ENCODE measurements at places on chromosomes 1 and 21. TPM values are rescaled to one million over a fixed set of nuclear protein-coding genes. Genes with fewer than 3 reads are reported as not detected.

DNA sequence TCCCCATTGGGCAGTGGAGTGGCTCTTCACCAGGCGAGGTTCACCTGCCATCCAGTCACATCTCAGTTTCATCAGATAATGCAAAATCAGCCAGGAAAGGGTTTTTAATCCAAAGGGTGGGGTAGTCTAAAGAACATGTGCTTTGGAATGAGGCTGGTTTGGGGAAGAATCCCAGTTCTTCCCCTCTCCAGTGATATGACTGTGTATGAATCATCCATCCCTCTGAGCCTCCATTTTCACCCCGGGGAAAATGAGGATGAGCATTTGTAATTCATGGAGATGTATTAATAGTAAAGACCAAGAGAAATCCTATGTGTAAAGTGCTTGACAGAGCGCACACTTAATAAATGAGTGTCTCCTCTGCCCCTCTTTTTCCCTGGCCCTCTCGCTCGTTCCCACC lies 215.1 kb upstream of the FGGY start:
- no peak for DNase-seq

GRCh38 chr1:6897138-6897537 lies 111.9 kb downstream of the CAMTA1 start:
- no peak for DNase-seq

HSD3B2 gene
- total RNA-seq, result not detected

GRCh38 chr21:32240851-32241687 lies 37.8 kb downstream of the MIS18A start:
- DNase-seq, result no peak

RUNX3 gene
- 141 TPM for total RNA-seq

OR10J1 gene
- total RNA-seq, result not detected

DNA sequence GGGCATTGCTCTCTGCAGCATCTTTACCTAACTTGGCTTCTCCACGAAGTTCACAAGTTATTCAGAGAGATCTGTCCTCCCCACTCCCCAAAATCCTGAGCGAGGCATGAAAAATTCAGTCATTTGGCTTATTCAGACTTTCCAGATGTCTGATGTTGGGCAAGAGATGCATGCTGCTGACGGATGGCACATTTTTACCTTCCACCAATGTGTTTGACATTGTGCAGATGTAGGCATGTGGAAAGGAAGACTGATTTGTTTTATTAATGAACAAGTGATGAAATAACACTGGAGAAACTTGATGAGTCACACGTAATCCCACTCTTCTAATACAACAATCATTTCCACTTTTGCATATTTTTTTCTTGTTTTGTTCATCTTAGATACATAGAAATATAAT lies 86.7 kb downstream of the C1orf94 start:
- DNase-seq, result no peak

DNA sequence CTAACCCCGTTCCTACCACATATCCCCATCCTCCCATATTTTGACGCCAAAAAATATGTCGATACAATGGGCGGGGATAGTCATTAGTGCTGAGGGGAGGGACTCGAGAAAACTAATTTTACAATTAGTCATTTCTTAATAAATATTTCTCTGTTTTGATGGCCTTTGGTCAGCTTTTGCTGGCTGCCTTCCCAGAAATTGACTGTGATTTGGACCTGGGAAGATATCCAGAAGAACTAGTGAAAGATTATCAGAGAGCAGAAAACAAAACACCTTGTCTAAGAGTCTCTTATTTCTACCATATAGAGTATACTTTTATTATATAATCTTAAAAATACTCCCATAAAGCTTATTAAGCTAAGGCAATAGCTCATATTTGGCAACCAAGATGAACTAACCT lies 247.6 kb downstream of the MRPL39 start:
- DNase-seq, result no peak

DNA sequence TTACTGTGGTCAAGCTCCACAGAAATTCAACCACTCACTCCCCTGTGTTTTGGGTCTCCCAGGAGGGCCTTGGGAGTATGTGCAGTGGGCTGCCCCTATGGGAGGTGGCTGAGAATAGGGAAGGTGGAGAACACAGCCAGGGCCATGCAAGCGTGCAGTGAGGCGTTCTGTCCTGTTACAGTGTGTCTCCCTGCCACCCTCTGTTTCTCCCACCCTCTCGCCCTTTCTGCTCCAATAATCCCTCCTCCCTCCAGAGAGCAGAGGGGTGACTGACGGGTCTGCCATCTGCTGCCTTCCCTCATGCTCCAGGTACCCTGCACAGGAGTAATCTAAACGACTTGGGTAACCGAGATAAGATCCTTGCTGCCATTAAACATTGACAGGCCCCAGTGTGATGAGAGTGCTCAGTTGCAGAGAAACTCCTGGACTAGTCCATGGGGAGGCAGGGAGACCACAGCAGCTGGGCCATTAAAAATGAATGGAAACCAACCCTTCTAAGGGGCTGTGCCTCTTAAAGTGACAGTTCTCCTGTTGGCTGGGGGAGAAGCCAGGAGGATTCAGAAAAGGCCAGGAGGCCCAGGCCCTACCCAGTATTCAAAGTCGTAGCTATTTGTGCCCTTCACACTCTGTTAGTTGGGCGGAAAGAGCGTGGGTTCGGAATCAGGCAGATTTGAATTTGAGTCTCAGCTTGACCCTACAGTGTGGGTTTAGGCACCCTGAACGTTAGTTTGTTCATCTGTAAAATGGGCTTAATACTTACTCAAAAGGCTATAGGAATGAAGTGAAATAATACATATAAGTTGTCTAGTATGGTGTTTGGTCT lies 22.4 kb upstream of the BTG2 start:
- no peak for DNase-seq

CFAP410 gene
- total RNA-seq, result 62.3 TPM

CDKN2C gene
- total RNA-seq, result 2.8 TPM

DNA sequence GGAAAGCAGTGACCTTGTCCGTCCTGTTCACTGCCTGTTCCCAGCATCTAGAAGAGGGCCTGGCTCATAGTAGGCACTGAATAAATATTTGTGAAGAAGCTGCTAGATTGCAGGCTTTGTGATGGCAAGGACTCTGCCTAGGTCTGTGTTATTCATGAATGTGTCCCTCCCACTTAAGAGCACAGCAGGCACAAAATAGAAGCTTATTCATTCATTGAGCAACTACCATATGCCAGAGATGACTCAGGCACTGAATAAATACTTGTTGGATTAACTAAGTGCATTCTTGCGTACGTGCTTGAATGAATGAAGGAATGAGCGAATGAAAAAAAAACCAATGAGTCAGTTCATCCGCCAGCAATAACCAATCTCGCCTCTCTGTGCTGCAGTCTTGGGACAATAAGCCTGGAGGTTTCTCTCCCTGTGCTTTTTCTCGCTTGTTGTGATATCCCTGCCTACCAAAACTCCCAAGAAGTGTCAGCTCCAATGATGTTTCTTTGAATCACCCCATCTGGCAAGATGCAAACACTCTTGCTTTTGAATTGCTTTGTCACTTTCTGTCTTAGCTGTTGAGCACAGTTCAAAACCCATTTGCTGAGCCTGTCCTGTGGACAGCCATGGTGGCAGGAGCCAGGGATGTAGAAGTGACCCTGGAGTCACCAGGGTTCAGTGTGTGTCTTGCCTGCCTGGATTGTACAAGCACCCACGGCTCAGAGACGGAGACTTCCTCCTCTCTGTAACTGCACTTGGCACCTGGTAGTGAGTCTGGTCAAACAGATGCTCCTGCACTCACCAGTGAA lies 143.9 kb downstream of the KAZN start:
- no peak for DNase-seq

GRCh38 chr1:22105611-22106207 lies 37.2 kb downstream of the WNT4 start:
- no peak for DNase-seq

SLC35A3 gene
- 18.3 TPM for total RNA-seq

DNA sequence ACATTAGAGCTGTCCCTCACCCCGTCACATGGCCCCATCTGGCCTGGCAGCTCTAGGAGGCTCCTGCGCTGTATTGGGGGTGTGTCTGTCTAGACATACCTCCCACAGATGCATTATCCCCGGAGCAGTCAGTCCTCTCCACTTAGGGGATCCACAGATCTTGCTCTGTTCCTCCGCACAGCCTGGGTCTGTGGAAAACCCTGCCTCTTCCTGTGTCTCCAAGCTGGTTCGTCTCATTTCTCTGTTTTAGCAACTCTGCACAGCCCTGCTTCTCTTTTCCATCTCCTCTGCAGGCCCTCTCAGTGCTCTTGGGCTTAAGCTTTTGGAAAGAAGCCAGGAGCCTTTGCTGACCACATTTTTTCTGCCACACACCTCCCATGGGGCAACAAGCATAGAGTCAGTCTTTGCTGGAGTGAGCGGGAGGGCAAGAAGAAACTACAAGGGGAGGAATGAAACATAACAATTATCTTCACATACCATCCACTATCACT lies 241.5 kb downstream of the FOXD2 start:
- no peak for DNase-seq

KISS1 gene
- not detected for total RNA-seq

NDC1 gene
- total RNA-seq, result 10.6 TPM

CHML gene
- 35.2 TPM for total RNA-seq

DNA sequence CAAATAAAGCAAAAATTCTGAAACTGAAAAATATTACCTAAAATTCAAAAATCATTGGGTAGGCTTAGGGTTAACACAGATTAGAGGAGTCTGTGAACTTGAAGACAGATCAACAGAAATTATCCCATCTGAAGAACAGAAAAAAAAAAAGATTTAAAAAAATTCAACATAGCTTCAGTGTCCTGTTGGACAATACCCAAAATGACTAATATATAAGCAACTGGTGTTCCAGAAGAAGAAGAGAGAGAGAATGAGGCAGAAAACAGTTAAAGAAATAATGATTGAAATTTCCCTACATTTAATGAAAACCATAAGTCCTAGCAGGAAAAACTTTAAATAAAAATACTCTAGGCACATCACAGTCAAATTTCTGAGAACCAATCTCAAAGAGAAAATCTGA lies 31.5 kb downstream of the TMCO1 start:
- DNase-seq, result no peak

DNA sequence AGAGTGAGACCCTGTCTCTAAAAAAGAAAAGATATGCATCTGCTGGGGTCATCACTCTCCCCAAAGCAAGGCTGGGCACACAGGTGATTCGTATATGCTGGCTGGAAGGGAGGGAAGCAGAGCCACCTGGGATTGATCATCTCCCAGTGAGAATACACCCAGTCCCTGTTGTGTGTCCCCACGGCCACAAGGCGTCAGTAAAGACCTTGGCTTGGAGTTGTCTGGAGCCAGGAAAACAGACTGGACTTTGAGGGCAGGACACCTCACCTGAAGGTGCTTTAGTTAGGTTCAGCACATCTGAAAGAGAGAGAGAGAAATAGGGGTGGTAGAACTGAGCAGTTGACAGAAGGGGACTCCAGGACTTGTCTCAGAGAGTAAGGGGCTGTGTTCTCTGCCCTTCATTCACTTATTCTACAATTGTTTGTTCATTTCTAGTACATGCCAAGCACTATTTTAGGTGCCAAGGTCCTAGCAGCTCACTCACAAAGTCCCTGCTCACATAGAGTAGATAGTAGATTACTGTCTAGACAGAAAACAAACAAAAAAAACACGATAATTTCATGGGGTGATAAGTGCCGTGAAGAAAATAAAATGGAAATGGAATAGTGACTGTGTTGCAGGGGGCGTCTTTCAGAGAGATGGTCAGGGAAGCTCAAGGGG lies 13.5 kb downstream of the CITED4 start:
- DNase-seq, result no peak

GRCh38 chr1:45530632-45531135 lies 9.0 kb upstream of the PRDX1 start:
- no peak for DNase-seq

HIVEP3 gene
- 12.6 TPM for total RNA-seq

DYNLT5 gene
- not detected for total RNA-seq

SAMD11 gene
- total RNA-seq, result not detected

DNA sequence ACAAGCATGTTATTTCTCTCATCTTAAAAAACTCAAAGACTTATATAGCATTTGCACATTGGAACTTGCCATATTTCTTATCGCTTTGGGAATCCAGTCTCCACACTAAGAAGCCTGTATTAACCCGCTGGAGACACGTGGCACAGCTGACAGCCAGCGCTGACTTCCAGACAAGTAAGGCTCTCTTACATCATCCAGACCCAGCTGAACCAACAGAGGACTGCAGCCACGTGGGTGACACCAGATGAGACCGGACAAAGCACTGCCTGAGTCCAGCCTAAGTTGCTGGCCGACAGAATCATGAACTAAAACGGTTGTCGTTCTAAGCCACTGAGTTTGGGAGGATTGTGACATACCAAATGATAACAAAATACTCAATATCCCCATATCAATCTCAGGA lies 6.3 kb upstream of the CD247 start:
- no peak for DNase-seq

GPR3 gene
- not detected for total RNA-seq

FAM72C gene
- 0.49 TPM for total RNA-seq

SGIP1 gene
- not detected for total RNA-seq

- no peak for DNase-seq
These were observed 62.1 kb downstream of the FH start for GRCh38 chr1:241457421-241457820.

CD1E gene
- total RNA-seq, result not detected

BARHL2 gene
- not detected for total RNA-seq

DNA sequence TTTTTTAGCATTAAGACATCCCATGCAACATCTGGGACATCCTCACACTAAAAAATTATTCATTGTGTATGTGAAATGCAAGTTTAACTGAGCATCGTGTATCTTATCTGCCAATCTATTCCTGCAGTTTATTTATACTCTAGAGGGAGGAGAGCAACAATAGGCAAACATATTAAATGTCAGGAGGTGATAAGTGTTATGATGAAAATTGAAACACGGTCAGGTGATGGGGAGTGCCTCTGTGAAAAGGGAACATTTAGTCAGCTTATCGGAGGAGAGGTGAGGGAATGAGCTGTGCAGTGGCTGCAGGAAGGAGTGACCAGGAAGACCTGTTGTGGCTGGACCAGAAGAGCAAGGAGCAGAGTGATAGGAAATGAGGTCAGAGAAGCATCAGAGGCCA lies 775 bp upstream of the EFCAB14 start:
- no peak for DNase-seq

PINK1 gene
- 3.4 TPM for total RNA-seq

TMEM125 gene
- not detected for total RNA-seq

DNA sequence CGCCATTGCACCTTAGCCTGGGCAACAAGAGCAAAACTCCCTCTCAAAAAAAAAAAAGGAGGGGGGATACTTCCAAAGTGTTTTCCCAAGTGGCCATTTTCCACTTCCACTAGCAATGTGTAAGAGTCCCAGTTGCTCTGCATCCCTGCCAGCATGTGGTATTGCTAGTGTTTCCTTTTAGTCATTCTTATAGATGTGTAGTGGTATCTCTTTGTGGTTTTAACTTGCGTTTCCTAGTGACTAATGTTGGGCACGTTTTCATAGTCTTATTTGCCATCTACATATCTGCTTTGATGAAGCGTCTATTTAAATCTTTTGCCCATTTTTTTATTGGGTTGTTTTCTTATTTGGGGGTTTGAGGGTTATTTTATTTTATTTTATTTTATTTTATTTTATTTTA lies 31.1 kb downstream of the INAVA start:
- no peak for DNase-seq

PRAMEF33 gene
- total RNA-seq, result not detected

RIPPLY3 gene
- total RNA-seq, result not detected

Data from activated B cell treated with CpG ODN at 0.5 μM for 24 hours (primary cell).